Prostate gland (tissue), 2 donors: ENCODE measurements at places on chromosomes 12 and 14. TPM values are rescaled to one million over a fixed set of nuclear protein-coding genes. Genes with fewer than 3 reads are reported as not detected.

CLEC2D gene
- total RNA-seq, result 19.9 TPM

MORN3 gene
- 1.5 TPM for total RNA-seq

ADCY6 gene
- 35.3 TPM for total RNA-seq

DNA sequence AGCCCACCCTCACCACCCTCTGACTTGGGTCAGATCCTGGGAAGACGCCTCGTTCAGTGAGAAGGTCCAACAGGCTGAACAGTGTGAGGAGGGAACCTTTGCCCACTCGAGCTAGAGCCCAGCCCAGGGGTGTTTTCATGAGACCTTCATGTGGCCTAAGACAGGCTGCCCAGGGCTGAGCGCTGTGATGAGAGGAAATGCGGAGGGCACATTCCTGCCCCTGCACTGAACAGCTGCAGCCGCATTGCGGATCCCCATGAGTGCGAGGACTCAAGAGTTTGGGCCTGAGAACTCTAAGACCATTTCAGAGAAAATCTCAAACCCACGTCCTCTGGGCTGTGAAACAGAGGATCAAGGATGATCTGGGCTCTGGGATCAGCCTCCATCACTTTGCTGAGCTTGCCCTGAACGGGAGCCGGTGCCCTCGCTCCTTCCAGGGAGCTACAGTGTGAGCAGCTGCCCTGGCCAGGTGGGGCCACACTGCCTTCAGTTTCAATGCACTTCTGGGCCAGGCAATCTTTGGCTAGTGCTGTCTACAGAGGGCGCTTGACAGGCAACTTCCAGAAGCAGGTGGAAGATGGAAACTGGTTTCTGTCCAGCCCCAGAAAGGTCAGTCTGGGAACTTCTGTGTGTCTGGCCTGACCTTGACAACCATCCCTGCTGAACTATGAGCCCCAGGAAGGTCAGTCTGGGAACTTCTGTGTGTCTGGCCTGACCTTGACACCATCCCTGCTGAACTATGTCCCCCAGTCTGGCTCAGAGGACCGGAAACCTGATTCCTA lies 43.5 kb upstream of the P2RX7 start:
- H3K36me3 ChIP-seq, result no peaks in the 10 kb centered on the region
- DNase-seq, result no peak
- H3K4me1 ChIP-seq, result no peaks in the 10 kb centered on the region
- H3K4me3 ChIP-seq, result no peak overlapping the region
- H3K27me3 ChIP-seq, result no peaks in the 10 kb centered on the region
- H3K27ac ChIP-seq, result no peak overlapping the region

DNA sequence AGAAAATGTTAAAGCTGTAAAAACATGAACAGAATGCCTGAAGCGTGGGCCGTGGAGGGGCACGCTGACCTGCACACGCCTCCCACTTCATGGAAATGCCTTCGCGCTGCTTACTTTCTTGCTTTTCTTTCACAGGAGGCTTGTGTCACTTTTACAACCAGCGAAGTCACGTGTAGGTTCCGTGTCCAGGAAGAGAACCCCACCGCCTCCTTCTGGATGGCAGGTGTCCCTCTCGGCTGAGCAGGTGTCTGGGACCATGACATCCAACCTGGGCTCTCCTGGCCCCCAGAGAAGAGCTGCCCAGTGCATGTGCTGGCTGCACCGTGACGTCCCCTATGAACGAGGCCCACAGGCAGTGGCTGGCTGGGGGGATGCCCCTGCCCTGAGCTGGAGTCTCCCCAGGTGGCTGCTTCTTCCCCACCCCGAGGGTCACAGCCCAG lies 345.0 kb upstream of the SFSWAP start:
- no peaks in the 10 kb centered on the region for H3K36me3 ChIP-seq
- H3K4me3 ChIP-seq, result no peak overlapping the region
- DNase-seq, result no peak

E2F7 gene
- total RNA-seq, result 3.5 TPM

BCL11B gene
- total RNA-seq, result 2.8 TPM

GRCh38 chr12:122868471-122869177 lies 27.3 kb downstream of the VPS37B start:
- H3K27me3 ChIP-seq, result no peaks in the 10 kb centered on the region
- H3K36me3 ChIP-seq, result peaks cover 6% of the 10 kb centered on the region
- H3K4me1 ChIP-seq, result peaks cover 45% of the 10 kb centered on the region
- no peak overlapping the region for H3K4me3 ChIP-seq

ENDOU gene
- total RNA-seq, result not detected

FOXN4 gene
- 4.8 TPM for total RNA-seq

- H3K36me3 ChIP-seq, result no peaks in the 10 kb centered on the region
- no peaks in the 10 kb centered on the region for H3K27me3 ChIP-seq
- H3K4me1 ChIP-seq, result no peaks in the 10 kb centered on the region
- no peak overlapping the region for H3K27ac ChIP-seq
- no peak for DNase-seq
Observed at GRCh38 chr12:49138587-49138986, 7.4 kb upstream of the TUBA1B start.

DNA sequence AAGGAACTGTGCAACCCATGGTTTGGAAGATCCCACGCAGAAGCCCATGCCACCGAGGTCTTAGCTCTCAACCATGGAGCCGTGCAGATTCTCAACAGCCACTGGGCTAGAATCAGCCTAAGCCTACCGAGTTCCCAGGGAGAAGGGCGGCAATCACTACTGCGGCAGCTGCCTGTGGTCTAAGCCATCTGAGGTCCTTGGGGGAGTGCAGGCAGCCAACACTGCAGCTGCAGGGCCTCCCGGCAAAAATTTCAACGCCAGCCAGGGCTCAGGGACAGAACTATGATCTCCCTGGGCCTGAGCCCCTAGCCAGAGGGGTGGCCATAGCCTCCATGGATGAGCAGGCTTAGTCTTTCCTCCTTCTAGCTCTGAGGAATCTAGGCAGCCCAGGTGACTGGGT lies 156.8 kb upstream of the CLEC14A start:
- H3K4me1 ChIP-seq, result no peaks in the 10 kb centered on the region
- no peak overlapping the region for H3K27ac ChIP-seq
- H3K36me3 ChIP-seq, result no peaks in the 10 kb centered on the region
- H3K4me3 ChIP-seq, result no peak overlapping the region
- no peaks in the 10 kb centered on the region for H3K27me3 ChIP-seq
- DNase-seq, result no peak

LRRK2 gene
- total RNA-seq, result 6.8 TPM

DNA sequence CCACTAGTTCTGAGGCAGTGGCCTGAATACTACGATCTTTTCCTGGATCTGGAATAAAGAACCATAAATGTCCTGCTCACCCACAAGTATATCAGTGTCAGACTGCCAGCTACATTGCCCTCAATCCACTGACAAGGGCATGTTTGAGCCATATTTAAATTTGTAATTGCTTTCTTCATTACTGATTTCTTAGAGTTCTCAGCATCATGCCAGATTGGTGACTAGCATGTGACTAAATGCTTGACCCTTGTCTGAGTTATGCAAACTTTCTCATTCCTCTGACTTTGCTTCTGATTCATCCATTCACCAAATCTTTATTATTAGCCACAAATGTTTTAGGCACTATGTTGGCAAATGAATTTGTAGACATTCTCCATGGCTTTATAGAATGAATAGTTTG lies 143.6 kb upstream of the SLC16A7 start:
- DNase-seq, result no peak
- no peaks in the 10 kb centered on the region for H3K36me3 ChIP-seq
- H3K27ac ChIP-seq, result no peak overlapping the region
- H3K4me3 ChIP-seq, result no peak overlapping the region
- no peaks in the 10 kb centered on the region for H3K4me1 ChIP-seq

- H3K4me3 ChIP-seq, result no peak overlapping the region
- H3K27me3 ChIP-seq, result no peaks in the 10 kb centered on the region
- H3K27ac ChIP-seq, result peak overlapping the region; percentile 19
- no peak for DNase-seq
- no peaks in the 10 kb centered on the region for H3K4me1 ChIP-seq
Observed at GRCh38 chr12:9742661-9743060, 9.8 kb upstream of the CLECL1 start.

CCDC177 gene
- total RNA-seq, result 0.28 TPM

GRCh38 chr12:40907115-40907527 lies 214.9 kb downstream of the CNTN1 start:
- DNase-seq, result no peak
- H3K36me3 ChIP-seq, result no peaks in the 10 kb centered on the region
- no peak overlapping the region for H3K4me3 ChIP-seq
- no peaks in the 10 kb centered on the region for H3K4me1 ChIP-seq
- no peak overlapping the region for H3K27ac ChIP-seq

GRCh38 chr12:65646127-65646643 lies 178.1 kb upstream of the HMGA2 start:
- H3K4me3 ChIP-seq, result no peak overlapping the region
- no peaks in the 10 kb centered on the region for H3K4me1 ChIP-seq
- no peaks in the 10 kb centered on the region for H3K36me3 ChIP-seq
- no peaks in the 10 kb centered on the region for H3K27me3 ChIP-seq

- H3K4me3 ChIP-seq, result peak overlapping the region; percentile 92
- peaks cover 12% of the 10 kb centered on the region for H3K4me1 ChIP-seq
Observed at GRCh38 chr14:52950410-52950897, 396 bp downstream of the FERMT2 start.

- H3K36me3 ChIP-seq, result no peaks in the 10 kb centered on the region
- DNase-seq, result no peak
- no peak overlapping the region for H3K4me3 ChIP-seq
- no peaks in the 10 kb centered on the region for H3K4me1 ChIP-seq
Observed at GRCh38 chr12:8145754-8146441, 10.9 kb upstream of the ZNF705A start.

NKX2-8 gene
- 35.6 TPM for total RNA-seq

- no peak overlapping the region for H3K4me3 ChIP-seq
- H3K36me3 ChIP-seq, result no peaks in the 10 kb centered on the region
- H3K27ac ChIP-seq, result peak overlapping the region; percentile 64
- DNase-seq, result no peak
- peaks cover 4% of the 10 kb centered on the region for H3K4me1 ChIP-seq
- H3K27me3 ChIP-seq, result no peaks in the 10 kb centered on the region
Observed at GRCh38 chr12:93183940-93184671, 193.6 kb upstream of the NUDT4 start.

DNA sequence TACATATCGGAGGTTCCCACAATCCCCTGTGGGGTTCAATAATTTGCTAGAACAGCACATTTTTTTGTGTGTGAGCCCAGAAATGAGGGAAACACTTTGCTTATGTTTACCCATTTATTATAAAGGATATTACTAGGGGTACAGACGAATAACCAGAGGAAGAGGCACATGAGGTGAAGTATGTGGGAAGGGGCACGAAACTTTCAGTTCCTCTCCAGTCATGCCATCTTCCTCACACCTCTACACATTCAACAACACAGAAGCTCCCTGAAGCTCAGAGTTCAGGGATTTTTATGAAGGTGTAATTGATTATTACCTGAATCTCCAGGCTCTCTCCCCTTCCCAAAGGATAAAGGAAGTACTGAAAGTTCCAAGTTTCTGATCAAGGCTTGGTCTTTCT lies 30.2 kb upstream of the DYRK2 start:
- H3K4me3 ChIP-seq, result no peak overlapping the region
- no peak for DNase-seq
- no peak overlapping the region for H3K27ac ChIP-seq
